ENCODE measurements at places on chromosomes 1 and 21.

DNA sequence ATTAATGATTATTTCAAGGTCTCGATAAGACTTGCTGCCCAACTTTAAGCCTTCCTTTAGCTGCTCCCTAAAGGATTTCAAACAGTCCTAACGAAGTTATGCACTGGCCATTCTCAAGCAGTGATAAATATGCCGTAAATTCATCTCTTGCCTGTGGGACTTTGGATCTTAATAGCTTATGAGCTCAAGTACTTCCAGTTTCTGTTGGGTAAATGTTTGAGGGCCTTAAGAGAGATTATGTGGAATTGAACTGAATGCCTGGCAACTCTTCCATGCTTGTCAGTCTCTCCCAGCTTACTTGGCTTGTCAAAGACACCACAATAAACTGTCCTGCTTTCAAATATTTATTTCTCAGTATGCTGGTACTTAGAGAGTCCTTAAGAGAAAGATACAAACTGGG lies 3.5 kb upstream of the OR10J4 start:
- no peak for DNase-seq

GRCh38 chr1:16235944-16236510 lies 956 bp downstream of the CPLANE2 start:
- DNase-seq = peak; percentile 20

DNA sequence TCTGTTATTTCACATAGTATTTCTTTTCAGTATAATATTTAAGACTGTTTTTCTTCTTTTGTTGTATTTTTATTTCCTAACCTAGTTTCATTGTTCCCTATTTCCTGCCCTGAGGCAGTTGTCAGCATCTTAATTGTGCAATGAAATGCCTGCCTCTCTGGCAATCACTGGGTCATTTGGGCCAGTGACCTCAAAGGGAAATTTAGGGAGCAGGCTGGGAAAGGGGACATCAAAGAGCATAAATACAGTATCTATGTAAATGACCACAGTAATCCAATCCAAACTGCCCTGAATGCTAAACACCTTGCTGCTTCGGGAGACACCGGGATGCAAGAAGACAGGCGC lies 147.8 kb downstream of the TLR5 start:
- no peak for DNase-seq

GRCh38 chr1:231751415-231751814 lies 124.8 kb downstream of the DISC1 start:
- no peak for DNase-seq

DNA sequence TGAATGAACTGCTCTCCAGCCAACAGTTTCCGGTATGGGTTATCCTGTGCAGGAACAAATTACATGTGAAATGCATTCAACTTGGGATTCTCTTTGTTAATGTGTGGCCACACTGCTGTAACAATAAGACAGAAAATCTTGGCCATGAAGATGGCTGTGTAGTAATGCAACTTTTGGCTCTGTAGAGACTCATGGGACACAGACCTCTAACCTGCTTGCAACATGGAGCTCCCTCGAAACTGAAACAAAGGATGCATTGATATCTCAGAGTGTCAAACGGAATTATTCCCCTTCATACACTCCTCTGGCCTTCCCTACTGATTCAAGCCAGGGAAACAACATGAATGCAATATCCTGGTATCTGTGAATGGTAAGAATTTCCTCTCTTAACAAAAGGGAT lies 559.3 kb upstream of the ZRANB2 start:
- DNase-seq = no peak

DNA sequence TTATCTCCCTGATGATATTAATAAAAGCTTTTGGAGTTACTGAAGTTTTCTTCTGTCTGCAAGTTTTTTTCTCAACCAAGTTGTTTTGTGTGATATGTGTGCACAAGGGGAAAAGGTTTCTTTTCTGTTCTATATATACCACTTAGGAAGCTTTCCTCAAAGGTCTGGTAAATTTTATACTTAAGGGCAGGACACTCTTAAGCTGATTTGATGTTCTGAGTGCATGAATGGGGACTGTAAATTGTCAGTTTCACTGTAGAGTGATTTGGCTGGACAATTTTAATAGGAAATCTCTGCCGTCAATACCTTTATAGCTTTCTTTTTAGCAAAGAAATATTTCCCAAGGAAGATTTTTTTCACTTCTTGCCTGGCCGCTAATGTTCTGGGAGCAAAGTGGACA lies 354.7 kb downstream of the TGFB2 start:
- DNase-seq = no peak

DNA sequence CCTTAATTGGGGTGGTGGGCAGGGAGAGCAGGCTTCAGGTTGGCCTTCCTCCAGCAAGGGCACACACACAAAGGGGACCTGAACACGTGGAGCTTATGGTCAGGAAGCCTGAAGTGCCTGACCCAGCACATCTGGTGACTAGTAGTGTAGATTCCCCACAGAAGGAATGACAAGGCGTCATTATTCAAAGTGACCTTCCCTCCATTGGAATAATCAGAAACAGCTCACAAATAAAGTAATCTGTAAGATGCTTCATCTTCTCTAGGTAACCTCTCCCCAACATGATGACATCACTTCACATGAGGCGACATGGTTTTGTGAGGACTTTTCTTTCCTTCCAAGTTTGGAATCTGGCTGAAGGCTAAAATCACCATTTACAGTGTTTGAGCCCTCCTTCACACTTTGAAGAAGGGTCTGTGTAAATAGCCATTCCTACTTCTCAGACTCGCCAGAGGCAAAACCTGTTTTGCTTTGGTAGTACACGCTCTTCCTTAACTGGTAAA lies 32.8 kb upstream of the ERG start:
- no peak for DNase-seq

GRCh38 chr21:15894596-15894995 lies 164.8 kb downstream of the USP25 start:
- DNase-seq = no peak

DNA sequence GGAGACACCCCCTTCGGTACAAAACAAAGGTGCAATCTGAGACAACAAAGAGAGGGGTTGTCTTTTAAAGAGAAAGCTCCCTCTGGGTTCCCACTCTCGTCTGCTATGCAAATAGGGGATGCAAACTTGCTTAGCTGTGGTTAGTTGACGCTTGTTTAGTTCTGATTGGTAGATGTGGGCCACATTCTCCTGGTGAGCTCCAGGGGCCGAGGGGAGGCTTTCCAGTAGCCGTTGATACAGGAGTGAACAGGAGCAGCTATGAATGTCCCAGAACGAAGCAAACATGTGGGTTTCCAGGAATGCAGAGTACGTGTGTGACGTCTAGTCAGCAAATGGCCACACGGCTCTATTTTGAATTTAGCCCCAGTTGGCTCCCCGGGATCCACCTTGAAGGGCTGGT lies 14.7 kb downstream of the TFF2 start:
- no peak for DNase-seq

DNA sequence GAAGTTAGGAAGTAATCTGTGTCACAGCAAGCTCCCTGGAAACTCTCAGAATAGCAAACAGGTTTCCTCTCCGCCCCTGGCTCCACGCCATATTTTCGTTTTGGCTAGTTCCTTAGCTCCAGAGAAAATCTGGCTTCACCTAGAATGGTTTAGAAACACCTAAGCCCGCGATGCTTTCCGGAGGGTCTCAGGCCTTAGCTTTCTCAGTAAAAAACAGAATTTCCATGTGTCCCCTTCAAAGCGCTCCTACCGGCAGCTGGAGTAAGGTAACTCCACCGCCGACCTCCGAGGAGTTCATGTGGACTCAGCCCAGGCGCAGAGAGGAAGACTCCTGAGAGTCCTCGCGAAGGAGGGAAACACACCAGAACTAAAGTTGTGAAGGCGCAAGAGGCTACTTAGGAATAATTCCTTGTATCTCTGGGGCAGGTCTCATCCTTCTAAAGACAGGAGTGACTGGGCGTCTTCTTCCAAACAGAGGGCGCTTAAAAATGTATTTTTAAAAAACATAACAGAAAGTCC lies 406 bp downstream of the KIAA0040 start:
- peak; percentile 13 for DNase-seq

DNA sequence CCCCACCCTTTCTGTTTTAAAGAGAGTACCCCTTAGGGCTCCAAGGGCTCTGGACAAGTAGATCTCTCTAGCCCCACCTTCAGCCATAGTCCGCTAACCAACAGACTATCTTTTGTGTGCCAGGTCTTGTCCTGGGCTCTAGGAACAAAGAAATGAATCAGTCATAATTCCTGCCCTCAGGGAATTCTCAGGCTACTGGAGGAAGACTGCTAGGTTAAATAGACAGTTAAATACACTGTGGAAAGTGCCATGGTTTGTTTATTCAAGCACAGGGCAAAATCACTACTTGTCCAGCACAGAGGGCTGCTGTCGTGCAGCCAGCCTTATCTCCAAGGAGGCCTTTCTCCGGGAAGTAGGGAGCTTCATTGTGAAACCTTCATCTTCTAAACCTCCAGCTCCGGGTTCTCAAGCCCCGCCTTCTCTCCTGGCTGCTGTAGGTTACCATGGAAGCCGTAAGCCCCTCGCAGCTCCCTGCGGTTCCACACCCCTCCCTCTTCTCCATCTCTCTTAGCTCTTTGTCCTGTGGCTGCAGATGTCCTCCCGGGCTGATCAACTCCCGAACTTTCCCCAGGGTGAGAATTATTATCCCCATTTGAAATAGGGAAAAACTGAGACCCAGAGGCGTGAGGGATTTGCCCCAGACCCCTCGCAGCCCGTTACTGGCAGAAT lies 29.8 kb downstream of the SHISAL2A start:
- no peak for DNase-seq

- no peak for DNase-seq
Measured at GRCh38 chr1:215087603-215088002, 5.1 kb downstream of the KCNK2 start.

DNA sequence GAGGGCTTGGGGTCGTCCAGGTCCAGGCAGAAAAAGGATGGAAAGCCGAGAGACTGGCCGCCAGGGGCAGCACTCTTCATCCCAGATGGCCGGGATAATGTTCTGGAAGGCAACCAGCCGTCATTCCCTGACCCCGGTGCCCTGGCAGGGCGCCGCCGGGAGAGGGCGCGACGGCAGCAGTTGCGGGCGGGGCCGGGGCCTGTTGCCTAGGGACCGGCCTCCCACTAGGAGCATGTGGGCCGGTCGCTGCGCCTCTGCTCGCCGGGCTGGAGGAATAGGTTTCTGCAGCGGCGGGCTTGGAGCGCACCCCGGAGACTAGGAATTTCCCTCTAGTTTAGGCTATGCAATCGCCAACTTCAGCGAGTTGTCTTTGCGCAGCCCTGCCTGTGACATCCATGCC lies 11.0 kb downstream of the DMRTB1 start:
- DNase-seq = no peak

DNA sequence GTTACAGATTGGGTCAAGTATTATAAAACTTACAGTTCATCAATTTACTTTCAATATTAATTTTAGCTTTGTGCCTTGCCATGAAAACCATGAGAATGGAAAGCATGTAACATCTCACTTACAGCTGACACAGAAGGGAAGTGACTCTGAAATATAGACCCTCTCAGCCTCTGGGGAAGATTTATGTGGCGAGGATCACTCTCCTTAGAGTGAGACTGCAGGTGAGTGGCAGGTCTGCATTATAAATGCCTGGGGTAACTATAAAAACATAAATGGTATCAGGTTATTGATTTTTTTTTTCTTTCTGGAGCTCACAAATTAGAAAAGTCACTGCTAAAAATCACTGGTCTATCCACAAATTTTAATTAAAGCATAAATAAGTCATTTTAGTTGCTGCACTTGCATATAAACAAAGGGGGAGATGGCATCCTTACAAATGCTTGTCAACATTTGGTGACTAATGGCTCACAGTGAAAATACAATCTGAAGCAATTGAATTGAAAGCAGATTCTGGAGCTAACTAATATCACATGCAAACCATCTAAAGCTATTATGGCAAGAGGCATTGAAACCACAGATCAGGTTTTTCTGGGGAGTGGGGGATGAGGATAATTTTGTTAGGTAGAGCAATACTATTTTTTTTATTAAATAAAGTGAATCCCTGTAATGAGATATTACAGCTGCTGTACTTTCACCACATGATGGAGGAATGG lies 200.9 kb downstream of the TM2D1 start:
- no peak for DNase-seq

DNA sequence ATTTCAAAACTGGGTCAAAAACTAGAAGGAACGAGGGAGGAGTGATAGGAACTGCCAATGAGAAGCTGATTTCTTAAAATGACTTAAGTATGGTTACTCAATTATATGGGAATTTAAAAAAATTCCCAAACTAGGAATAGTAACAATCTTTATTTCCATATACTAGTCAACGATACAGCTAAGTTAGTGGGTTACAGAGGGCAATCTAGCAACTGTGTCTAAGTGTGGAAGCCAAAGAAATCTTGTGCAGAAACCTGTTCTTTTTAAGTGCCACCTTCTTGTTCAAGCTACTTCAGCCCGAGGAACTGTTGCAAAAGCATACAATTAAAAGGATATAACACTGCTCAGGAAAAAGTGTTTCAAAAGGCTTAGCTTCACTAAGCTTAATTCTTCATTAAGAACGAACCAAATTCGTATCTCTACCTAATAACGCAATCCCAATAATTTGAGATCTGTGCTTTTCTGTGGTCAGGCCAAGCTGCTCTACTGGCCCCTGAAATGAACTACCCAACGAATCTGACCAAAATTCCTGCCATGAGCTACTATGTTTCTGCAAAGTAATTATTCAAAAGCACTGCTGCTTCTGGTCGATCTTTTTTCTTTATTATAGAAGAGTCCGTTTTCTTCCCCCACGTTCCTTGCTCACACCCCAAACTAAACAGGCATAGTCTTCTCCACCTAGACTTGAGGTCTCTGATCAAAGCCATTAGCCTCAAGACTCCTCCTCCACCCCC lies 1.8 kb downstream of the USP24 start:
- no peak for DNase-seq

DNA sequence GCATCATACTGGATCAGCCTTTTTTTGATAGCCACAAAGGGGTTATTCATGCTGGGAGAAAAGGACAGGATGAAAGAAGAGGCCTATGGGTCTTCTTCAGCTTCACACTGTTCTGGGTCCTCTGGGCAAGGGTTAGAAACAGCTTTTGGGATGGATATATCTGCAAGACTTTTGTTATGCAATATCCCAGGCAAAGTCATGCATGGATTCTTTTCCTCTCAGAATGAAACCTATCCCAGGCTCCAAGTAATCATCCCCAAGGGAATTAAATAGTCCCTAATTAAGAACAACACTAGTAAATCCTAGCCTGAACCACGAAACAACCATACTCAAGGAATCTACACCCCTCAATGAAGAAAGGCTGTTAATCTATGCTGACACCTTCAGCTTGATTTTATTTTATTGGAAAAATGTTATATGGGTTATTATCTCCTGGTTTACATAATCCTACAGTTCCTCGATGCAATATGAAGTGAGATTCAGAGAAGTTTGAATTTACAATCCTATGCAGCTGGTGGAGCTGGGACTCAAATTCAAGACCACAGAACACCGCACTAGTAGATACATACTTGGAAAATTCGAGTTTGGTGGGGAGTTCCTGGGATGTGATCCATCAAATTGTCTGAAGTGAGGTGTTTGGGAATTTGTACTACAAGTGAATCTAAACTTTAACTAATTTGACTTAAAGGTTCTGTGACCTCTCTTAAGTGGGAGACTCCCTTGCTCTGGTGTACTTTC lies 338.6 kb downstream of the TBX15 start:
- DNase-seq = no peak

- no peak for DNase-seq
Measured at GRCh38 chr21:40803101-40803500, 43.9 kb downstream of the DSCAM start.
